ENCODE measurements at places on chromosomes 5 and 9.

DNA sequence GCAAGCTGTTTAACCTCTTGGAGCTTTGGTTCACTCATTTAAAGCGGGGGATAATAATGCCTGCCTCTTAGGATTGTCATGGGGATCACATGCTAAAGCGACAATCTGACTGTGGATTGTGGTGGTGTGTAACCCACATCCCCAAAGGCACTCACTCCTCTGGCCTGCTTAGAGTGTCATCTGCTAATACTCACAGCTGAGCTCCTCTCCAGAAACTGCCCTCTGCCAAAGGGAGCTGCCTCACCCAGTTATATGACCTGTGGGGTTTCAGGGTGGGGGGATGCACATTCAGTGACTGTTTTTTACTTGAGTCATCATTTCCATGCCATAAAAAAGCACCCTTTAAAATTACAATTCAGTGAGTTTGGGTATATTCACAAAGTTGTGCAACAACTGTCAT is 110.0 kb upstream of the SPOCK1 start:
- DNase-seq = no peak

- DNase-seq = no peak
These were observed 264.4 kb upstream of the CDH10 start for GRCh38 chr5:24909210-24909609.

DNA sequence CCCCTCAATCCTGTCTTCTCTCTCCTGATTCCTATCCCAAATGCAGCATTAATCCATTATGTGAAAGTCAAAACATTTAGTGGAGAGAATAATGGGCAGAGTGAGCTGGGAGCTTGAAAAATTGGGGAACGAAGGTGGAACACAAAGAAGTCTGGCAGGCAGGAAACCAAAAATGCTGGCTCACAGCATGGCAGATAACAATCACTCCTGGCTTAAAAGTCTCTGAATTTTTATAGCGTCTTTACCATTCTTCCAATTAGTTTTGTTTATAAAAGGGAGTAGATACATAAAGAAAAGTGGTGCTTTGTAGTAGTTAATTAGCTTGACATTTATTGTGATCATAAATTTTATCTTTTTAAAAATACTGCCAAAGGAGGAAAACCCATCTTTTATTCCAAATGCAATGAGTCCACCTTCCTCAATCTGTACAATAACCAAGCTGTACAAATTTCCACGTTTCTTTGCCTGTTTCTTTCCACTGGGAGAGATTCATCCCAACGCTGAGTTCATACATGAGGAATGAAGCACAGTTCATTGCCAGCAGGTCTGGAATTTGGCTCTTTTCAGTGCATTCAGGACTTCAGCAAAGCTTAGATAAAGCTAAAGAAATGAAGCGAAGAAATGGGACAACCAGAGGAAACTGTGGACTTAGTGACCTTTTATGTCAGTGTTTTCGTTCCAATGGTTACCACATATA is 174.7 kb downstream of the HMHB1 start:
- DNase-seq = no peak

DNA sequence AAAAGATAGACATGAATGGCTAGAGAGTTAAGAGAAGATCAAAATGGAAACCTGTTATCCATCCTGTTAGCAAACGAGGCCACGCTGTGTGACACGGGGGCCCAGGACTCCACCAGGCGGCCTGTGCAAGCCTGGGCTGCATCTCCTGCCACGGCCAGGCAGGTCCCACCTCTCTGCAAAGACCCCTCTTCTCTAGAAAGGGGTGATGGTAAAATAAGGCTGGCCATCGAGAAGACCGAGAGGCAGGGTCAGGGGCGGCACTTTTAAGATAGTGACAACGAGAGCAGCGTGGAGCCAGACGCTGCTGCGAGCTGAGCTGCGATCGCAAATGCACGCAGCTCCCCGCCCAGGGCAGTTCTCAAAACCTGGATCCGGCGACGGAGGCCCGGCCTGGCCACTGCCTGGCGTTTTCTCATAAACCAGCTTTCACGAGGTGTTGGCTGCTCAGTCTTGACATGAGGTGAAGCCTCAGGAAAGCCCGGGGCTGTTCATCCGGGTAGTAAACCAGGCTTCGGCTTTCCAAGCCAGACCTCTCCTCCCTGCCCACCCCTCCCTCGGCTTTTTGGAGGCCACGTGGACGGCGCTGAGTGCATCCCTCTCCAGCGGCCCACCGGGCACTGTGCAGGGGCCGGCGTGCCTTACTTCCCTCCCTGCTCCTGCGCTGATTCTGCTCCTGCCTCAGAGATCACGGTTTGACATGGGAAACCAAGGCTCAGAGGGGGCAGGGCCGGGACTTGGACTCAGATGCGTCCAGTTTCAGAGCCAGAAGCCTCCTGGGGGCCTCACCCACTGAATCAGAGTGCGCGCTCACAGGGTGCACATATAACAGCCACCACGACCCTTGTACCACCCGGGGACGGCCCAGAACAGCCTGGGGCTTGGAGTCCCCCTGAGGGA is 151.6 kb upstream of the PHYKPL start:
- peak; percentile 39 for DNase-seq

GRCh38 chr5:172496671-172497371 is 42.5 kb upstream of the SH3PXD2B start:
- DNase-seq = no peak

DNA sequence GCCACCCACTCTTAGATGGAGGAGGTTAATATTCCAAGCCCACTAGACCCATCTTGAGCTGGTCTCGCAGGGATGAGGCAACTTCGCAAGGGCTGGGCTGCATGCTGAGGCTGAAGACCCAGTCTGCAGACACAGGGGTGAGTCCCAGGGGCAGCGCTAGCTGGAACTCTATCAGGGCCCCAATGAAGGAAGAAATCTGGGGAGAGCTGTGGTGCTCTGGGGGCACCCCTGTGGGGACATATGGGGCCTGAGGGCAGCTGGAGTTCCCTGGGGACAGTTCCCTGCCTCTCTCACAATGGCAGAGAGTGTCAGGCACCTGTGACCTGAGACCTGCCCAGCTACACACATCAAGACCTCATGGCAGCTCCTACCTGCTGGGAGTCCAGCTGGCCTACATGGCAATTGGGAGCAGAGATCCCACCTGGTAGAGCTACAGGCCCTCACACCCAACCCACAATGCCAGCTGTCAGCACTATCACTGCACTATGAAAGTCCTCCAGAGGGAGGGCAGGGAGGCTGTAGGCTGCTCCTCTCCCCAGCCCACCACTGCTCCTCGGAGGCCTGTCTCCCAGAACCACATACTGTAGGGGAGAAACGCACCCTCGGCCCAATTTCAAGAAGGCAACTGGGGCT is 202.2 kb downstream of the GABBR2 start:
- no peak for DNase-seq

- no peak for DNase-seq
These were observed 278.1 kb downstream of the GADD45G start for GRCh38 chr9:89882930-89883361.

- DNase-seq = no peak
These were observed 4.9 kb downstream of the NACC2 start for GRCh38 chr9:136090056-136090735.

DNA sequence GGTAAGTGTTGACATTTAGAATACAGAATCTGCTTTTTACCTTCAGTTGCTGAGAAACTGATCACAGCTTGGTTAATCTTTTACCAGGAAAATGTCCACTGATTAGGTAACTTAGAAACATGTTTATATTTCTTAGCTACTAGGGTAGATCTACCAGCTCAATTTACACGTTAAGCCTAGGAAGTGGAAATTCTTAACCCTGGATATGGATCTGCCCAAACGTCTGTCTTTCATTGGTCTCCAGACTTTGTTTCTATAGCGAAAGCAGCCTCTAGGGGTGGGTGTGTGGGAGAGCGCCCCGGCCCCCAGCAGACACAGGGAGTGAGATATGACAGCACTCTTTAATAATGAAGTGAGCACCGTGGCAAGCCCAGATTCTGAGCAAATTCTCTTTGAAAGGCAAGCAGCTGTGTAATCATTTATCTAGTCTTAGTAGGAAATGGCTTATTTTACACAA is 141.6 kb upstream of the ZNF608 start:
- DNase-seq = peak; percentile 29

- no peak for DNase-seq
These were observed 53.9 kb downstream of the COL15A1 start for GRCh38 chr9:98997604-98998003.

GRCh38 chr5:35302544-35302943 is 72.3 kb upstream of the PRLR start:
- DNase-seq = no peak

- DNase-seq = no peak
These were observed 15.0 kb upstream of the VAV2 start for GRCh38 chr9:134007150-134007549.
